ENCODE measurements at places on chromosomes 1 and 21.

DNA sequence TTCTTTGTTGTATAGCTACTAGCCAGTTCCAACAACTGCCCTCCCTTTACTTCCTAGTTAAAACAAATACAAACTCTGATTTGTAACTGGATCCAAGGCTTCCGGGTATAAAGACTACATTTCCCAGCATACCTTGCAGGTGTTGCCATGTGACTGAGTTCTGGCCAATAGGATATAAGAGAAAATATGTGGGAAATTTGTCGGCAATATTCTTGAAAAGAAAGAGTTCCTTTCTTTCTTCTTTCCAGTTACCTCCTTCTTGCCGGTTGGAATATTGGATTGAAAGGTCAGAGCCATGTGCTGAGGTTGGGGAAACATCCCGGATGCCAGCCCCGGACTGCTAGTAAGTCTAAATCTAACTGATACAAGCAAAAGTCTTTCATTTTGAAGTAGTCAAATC is 23.0 kb upstream of the ZBTB40 start:
- DNase-seq: peak; percentile 48

- DNase-seq: no peak
These were observed 682.4 kb upstream of the TPTE start for GRCh38 chr21:9838738-9839642.

- DNase-seq: no peak
These were observed 3.2 kb upstream of the ARPC5 start for GRCh38 chr1:183638649-183639387.

DNA sequence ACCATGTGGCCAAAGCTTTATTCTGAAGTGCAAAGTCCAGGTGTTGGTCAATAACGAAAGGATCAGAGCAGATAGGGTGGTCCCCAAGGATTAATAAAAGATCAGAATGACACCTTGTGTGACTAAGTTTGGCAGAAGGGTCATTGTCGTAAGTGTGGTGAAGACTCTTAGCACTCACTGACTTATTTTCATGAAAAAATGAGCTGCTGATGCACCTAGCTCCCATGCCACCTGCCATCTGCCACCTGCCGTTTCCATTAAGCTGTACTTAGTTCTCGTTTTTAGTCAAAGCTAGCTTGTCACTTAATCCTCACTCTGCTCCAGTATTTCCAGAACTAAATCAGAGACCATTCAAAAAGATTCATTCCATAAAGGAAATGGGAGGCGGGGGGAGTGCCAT is 112.6 kb downstream of the SEC16B start:
- no peak for DNase-seq

- peak; percentile 24 for DNase-seq
These were observed 37.8 kb downstream of the FRRS1 start for GRCh38 chr1:99728494-99729235.

GRCh38 chr1:85276978-85277639 is 677 bp upstream of the BCL10 start:
- DNase-seq: no peak

DNA sequence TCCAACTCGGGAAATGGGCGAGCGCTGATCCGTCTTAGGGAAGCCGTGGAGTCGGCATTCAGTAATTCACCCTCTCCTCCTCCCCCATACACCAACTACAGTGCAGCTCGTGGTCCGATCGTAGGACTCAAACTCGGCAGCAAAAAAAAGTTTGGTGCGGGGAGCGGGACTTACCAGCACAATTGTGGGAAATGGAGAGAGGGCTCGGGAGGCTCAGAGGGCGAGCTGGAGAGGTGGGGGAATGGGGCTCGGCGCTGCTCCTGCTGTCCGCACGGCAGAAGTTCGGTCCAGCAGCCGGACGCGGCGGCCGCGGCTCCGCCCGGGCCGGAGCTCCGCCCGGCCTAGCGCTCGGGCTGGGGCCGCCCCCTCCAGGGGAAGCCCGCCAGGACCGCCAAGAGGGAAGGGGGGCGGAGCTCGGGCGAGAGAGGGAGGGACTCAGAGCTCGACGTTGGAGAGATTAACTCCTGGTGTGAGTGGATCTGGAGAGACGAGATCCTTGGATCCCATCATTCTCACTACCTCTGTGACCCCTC is 676 bp upstream of the PIAS3 start:
- peak; percentile 87 for DNase-seq

GRCh38 chr1:231796141-231796540 is 169.6 kb downstream of the DISC1 start:
- DNase-seq: no peak

DNA sequence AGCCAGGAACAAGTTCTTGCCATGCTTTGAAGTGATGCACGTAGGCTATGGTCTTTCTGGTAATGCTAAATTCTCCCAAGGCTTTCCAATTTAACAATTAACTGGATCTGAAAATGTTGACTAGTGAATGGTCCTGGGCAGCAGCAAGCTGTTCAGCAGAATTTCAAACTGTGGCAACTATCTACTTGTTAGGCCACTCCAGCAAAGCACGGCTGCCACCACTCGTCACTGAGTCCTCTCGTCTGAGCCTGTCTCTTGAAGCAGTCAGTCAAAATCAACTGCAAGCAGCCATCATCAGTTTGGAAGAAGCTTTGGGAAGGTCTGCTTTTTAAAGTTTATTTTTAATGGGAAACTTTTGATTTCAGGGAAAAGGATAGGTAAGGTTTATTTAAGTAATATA is 6.1 kb downstream of the FLVCR1 start:
- no peak for DNase-seq
